NCI-H1048 (cell line): ENCODE measurements at places on chromosomes 6 and 20.

DNA sequence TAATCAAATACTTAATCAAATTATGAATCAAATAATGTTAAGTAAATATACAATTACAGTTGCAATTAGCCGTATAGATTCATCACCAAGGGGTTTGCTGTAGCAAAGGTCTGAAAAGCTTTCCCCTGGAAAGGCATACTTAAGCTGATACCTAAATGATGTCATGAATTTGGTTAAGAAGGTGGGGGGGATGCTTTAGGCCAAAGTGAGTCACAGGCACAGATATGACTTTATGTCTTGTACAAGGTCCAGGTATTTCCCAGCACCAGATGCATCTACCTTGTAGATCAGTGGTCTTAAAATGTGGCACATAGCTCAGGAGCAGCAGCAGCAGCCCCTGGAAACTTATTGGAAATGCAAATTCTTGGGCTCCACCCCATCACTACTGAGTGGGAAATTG is 557.3 kb upstream of the CDH4 start:
- DNase-seq: no peak

DNA sequence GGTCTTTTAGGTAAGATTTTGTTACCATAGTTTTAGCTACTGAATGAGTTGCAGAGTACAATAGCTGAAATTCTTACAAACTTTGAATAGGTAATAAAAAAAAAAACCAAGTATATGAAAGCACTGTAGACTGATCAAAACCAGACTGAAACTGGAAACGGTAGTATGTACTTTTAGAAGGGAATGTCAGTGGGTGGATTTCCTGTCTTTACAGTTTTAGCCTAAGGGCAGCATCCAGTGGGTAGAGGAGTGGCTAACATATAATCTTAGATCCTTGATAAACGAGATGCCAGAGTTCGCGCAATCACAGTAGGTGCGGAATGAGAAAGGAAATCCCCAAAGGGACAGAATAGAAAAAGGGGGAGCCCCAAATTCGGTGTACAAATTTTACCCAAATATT is 385.9 kb upstream of the RUNX2 start:
- no peak for DNase-seq

DNA sequence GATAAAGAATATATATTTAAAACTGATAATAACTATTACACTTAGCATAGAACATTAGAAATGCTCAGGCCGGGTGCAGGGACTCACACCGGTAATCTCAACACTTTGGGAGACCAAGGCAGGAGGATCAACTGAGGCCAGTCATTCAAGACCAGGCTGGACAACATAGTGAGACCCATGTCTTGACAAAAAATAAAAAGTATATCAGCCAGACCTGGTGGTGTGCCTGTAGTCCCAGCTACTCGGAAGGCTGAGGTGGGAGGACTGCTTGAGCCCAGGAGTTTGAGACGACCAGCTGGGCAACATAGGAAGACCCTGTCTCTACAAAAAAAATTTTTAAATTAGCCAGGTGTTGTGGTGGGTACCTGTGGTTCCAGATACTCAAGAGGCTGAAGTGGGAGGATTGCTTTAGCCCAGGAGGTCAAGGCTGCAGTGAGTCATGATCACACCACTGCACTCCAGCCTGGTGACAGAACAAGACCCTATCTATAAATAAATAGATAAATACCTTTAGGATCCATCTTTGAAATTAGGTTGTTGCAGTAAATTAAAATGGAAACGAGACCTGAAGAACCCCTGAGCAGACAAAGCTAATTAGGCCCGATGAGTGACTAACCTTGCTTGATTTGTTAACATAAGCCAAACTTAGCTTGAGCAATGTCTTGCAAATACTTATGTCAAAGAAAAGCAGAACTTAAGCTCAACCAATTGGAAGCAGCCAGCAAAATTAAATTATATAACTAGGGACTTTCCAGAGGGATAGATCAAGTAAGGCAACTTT is 75.8 kb upstream of the E2F3 start:
- DNase-seq: no peak

- no peak for DNase-seq
Measured at GRCh38 chr6:72861059-72861458, 239.2 kb downstream of the KCNQ5 start.

GRCh38 chr6:159943101-159943632 is 25.7 kb upstream of the IGF2R start:
- DNase-seq: no peak

- no peak for DNase-seq
Measured at GRCh38 chr20:16821211-16822089, 73.3 kb downstream of the OTOR start.

GRCh38 chr6:10633216-10633615 is 61.2 kb downstream of the C6orf52 start:
- no peak for DNase-seq

GRCh38 chr6:127186889-127187288 is 68.4 kb downstream of the RSPO3 start:
- DNase-seq: no peak

- DNase-seq: no peak
Measured at GRCh38 chr6:141029908-141030307, 1102.8 kb upstream of the GJE1 start.
